T-helper 17 cell (primary cell): ENCODE measurements at places on chromosomes 12 and 14.

DNA sequence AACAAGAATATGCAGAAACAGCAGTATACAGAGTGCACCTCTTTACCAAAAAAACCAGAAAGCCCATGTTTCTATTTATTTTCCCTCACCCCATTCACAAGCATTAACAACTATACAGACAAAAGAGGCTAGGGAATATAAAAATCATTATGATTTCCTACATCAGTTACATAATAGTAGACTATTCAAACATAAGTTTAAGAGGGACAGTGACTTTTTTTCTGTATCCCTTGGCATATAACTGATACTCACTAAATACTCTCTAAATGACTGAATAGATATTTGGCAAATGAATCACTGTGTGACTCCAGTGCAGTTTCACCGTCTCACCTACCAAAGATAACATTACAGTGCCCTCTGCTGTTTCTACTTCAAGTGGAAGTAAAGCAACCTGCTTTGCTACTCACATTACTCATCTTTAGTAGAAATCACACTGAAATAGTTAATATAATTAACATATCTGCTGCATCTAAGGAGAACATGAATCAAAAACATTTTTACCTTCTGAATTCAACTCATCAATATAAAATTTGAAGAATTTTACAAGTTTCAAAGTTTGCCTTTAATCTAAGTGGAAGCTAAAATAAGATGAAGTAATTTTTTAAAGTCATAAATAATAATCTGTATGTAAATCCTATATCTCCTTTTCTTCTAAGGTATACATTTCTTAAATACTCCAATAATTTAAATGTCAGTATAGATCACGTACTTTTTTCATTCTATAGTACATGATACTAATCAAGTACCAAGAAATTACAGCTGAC is 103.8 kb downstream of the OSBPL8 start:
- no peak for DNase-seq

DNA sequence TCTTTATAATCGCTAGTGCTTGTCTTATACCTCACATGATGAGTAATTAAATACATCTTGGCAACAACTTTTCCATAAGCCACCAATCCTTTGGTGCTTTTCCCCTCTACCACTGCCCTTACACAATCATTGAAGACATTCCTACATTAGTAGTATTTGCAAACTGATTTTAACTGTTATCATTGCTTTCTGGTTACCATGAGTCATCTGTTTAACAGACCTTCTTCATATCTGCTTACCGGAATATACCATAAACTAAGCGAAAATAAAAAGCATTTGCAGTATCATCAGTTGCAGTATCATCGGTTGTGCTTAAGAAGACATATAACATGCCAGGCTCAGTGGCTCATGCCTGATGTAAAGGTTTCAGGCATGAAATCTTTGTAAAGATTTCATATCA is 54.8 kb upstream of the PLEKHA5 start:
- no peak for DNase-seq

GRCh38 chr12:1842183-1842904 is 22.0 kb downstream of the LRTM2 start:
- DNase-seq: no peak

GRCh38 chr14:64238049-64238448 is 56.1 kb downstream of the ESR2 start:
- DNase-seq: no peak

DNA sequence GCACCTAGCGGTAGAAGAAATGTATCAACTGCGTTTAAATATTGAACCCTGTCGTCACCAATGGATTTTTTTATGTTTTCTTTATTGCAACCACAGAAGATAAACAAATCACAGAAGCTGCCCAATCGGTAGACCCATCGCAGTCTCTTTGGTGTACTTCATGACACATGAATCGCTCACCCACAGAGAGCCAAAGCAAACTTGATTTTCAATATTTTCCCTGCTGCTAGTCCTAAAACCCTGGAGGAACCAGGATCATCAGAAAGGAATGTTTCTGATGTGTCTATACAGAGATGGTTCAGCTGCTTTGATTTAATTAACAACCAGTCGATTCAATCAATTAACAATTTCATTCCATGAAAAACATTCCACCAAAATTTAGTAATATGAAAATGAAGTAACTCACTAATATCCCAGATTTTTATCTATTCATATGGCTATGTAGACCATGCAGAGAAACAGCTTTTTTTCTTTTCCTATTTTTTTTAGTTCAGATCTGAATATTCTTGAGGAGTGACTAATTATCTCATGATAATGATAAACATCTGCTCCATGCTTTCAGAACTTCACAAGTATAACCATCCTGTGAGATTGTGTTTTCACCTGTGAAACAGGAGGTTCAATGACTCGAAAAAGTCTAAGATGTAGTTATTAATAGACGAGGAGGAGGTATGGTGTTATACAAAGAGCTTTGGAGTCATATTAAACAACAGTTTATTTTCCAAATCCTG is 46.1 kb downstream of the DIO2 start:
- no peak for DNase-seq

GRCh38 chr14:37894463-37894862 is 299.0 kb downstream of the TTC6 start:
- DNase-seq: no peak

DNA sequence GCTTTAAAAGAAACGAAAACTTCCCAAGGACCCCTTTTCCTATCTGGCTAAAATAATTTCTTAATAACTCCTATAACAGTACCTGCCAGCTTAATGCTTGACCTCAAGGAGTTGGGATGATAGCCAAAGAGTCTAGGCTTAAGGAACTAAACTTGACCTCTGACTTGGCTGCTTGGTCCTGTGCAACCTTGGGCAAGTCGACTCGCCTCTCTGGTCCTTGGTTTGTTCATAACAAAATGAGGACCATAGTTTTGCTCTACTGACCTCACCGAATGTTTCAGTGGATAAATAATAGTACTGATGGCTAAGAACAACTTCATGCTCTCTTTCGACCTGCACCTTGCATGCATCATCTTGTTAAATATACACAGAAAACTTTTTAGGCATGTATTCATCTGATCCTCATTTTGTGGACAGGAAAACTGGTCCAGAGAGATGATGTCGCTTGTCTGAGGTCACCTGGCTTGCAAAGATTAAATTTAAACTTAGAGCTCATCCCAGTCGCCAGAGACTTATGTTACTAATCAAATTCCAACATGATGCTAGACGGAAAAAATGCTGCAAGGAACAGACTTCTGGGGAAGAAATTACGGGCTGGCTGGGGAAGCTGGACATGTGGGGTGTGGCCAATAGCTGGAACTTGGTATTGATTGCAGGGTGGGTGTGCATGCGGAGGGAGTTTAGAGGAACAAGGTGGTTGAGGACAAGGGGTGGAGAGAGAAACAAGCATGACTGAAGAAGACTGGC is 38.0 kb upstream of the WSCD2 start:
- no peak for DNase-seq

- DNase-seq: no peak
These were observed 189.1 kb downstream of the ZFP36L1 start for GRCh38 chr14:68603533-68604360.

- no peak for DNase-seq
These were observed 412.3 kb downstream of the RPS29 start for GRCh38 chr14:49173765-49174373.

GRCh38 chr12:17028348-17028747 is 422.4 kb upstream of the LMO3 start:
- no peak for DNase-seq

GRCh38 chr12:52183971-52184370 is 7.8 kb downstream of the KRT80 start:
- no peak for DNase-seq

GRCh38 chr14:54364555-54365415 is 32.0 kb upstream of the CDKN3 start:
- no peak for DNase-seq

DNA sequence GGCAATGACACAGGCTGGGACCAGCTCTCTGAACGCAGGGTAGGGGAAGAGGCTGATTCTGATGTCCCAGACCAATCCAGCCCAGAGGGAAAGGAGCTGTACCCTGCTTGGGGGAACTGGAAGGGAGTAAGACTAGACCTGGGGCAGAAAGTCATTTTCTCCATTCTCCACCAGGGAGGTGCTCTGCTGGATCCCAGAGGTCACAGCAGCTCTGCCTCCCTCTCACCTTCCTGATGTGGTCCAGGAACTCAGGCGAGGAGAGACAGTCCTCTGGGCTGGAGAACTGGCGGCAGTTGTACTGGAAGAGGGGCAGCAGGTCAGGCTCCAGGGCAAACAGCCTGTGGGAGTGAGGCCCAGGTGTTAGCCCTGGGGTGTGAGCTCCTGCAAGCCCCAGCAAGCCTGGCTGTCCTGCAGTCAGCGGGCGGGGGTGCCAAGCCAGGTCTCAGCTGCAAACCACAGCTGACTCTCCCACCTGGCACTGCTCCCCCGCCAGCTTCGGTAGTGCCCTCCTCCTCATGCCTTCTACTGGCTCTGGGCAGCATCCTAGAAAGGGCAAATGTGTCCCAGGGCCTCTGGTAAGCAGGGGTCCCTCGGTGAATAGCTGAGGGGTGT is 1.9 kb downstream of the NGB start:
- no peak for DNase-seq

DNA sequence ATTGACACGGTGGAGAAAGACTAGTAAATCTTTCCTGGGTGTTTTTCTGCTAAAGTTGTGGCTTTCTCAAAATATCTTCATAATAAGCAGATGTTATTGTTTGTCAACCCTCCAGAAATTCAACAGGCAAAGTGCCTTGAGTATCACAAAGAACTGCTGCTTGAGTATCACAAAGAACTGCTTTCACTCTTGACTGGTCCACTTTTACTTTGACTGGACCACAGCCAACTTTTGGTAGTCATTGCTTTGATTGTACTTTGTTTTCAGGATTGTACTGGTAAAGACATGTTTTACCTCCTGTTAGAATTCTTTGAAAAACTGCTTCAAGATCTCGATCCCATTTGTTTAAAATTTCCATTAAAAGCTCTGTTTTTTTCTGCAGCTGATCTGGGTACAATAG is 62.6 kb downstream of the PDZRN4 start:
- no peak for DNase-seq

- no peak for DNase-seq
These were observed 39.9 kb downstream of the NOS1 start for GRCh38 chr12:117321572-117321971.
